ENCODE measurements at places on chromosomes 5 and 9.

DNA sequence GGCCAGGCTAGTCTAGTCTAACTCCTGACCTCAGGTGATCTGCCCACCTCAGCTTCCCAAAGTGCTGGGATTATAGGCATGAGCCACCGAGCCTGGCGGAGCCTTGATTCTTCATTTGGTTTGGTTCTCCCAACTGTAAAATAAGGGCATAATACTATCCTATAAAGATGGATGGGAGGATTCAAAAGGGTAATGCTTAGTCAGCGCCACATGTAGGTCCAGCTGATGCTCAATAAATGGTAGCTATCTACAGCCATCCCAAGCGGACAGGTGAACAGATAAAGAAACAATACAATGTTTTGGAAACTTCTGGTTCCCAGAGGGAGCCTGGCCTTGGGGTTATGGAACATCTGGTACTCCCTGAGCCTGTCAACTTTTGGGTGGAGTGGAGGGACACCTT is 13.6 kb upstream of the SET start:
- no peak for DNase-seq

- DNase-seq: no peak
Observed at GRCh38 chr5:100043475-100043874, 491.7 kb upstream of the FAM174A start.

DNA sequence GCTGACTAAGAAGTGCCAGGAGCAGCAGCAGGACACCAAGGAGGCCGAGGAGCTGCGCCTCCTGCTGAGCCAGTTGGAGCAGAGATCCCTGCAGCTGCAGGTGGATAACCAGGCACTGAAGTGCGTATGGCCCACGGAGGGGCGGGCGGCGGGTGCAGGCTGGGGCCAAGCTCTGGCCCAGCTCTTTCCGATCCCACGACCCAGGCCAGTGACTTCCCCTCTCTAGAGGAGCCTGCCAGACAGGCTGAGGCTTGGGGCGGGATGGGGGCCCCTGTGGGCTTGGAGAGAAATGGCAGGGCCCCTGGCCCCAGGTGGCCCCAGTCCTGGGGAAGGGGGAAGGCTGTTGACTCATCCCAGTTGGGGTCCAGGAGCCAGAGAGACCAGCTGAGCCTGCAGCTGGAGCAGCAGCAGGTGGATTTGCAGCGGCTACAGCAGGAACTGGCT is 3.6 kb downstream of the PTRH1 start:
- DNase-seq: no peak

DNA sequence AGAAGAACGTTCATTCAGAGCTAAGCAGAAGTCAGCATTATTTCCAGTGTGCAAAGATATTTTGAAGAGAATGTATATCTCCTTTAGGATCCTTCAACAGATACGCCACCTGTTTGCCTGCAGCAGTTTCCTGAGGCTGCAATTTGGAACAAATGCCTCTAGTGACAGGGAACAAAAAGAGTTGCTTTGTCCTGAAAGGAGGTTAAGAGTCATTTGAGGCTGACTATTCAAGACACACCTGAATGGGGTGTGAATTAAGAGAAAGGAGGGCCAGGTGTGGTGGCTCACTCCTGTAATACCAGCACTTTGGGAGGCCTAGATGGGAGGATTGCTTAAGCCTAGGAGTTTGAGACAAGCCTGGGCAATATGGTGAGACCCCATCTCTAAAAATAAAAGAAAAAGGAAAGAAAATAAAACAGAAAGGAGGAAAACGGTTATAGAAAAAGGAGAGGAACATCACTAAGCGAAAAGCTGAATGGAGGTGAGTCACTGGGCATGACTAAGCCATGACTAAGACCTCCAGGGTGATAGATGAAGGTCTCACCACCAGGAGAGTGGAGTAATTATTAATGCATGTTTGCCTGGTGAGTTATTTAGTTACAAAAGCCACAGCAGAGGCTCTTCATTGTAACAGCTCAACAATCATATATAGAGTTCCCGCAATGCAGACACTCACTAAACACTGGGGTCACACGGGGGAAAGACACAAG is 255.2 kb upstream of the TNC start:
- peak; percentile 23 for DNase-seq

- DNase-seq: no peak
Observed at GRCh38 chr9:83466351-83466750, 71.8 kb downstream of the FRMD3 start.

DNA sequence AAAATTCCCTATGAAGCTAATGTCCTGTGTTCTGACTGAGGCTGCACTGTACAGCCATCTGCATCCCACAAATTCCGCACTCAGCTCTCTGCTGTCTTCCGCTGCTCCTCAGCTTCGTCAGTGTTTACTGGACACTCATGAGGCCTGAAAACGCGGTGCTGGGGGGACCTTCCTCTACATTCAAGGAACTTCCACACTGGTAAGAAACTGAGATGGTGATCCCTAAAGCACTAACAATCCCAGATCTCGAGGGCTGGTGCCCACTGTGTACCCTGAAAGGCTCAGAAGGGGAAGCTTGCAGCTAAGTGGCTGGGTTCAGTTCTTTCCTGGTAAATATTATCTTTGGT is 117.9 kb downstream of the NRG2 start:
- no peak for DNase-seq

DNA sequence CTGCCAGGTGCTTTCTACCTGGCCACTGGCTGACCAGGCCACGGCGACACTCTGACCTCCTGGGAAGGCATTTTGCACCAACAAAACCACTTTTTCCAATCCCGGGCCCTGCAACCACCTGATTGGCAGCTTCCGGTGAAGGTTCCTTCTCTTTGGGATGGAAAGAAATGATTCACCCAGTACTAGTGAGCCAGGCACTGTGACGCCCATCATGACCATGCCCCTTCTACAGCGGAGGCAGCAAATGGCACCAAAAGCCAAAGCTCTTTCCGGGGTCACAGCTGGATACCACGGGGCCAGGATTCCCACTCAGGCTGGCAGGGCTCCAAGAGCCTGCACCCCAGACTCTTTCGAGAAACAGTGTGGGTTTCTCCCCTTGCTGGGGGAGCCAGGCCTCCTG is 4.7 kb downstream of the NOTCH1 start:
- no peak for DNase-seq

Measured in activated T-cell treated with anti-CD3 and anti-CD28 coated beads for 24 hours (primary cell).